Kidney epithelial cell (primary cell): ENCODE measurements at places on chromosomes 11 and 22. TPM values are rescaled to one million over a fixed set of nuclear protein-coding genes. Genes with fewer than 3 reads are reported as not detected.
A peak's percentile ranks its signal among the peaks of the same experiment; 100 is the strongest.

DNA sequence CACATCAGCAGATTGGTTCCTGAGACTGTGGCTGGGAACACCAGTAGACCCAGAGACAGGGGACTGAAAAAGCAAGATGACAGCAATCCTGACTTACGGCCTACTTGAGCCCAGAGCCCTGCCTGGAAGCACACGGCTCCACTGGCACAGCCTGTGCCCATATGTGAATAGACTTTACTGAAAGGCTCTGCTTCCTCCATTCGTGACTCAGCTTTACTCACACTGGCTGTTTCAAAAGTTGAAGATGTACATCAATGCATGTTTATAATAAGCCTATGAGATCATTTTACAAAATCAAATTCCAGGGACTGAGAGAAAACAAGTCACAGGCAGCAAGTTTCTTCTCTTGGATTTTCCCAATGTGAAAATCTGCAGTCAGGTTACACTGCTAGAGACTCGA lies 134.6 kb upstream of the TEAD1 start:
- peak; percentile 31 for DNase-seq

Gene RGL4
- total RNA-seq, result not detected in 2 replicates

GRCh38 chr11:65651589-65652510 lies 10.9 kb downstream of the RELA start:
- no peak for DNase-seq

DNA sequence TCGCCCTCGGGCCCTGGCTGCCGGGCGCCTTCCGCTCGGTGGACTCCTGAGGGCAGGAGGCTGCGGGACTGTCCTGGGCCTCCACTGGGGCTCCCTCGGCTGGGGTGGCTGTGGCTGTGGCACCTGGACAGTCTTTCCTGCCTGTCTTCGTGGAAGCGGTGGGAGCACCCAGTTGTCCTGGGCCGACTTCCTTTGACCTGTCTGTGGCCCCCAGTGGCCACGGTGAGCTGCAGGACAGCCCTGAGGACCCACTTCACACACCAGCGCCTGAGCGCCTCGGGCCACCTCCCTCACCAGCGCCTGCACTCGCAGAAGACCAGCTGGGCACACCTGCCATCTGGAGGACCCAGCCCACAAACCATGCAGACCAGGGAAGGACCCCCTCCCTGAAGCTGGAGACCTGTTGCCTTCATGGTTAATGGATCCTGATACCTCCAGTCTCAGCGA lies 1.8 kb upstream of the EPS8L2 start:
- DNase-seq, result no peak

Gene MUC15
- total RNA-seq, result 0.07 TPM in 1 of 2 replicates, not detected in the other

GRCh38 chr11:70668204-70669202 lies 270.2 kb downstream of the CTTN start:
- no peak for DNase-seq

Gene GDPD4
- 0.08 TPM in 1 of 2 replicates, not detected in the other for total RNA-seq

DNA sequence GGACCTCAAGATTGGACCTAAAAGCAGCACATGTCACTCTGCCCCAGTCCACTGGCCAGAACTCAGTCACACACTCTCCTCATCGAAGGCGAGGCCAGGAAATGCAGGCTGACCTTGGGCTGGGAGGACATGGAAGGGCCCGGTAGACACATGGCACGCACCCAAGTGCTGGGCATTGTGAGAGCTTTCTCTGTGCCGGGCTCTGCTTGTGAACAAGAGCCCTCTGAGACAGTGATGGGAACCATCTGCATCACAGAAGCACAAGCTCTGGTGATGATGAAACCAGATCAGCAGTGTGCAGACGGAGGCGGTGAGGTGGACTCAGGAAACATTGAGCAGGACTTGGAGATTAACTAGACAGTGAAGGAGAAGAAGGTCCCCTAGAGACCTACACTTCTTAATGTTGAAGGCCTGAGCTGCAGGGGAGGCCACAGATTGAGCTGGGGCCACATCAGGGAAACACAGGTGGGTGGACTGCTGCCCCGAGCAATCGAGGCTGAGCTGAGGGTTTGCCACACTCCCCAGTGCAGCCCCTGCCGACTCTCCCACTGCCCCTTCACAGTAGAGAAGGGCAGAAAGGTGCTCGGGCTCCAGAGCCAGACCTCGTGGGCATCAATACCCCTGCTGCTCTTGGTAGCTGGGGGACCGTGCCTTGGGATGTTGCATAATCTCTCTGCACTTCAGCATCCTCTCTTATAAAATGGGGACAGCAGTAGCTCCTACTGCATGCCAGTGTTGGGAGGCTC lies 1460.5 kb downstream of the TBC1D22A start:
- no peak for DNase-seq

GRCh38 chr11:101448881-101449442 lies 134.8 kb downstream of the TRPC6 start:
- no peak for DNase-seq

GRCh38 chr11:17740649-17741235 lies 6.2 kb downstream of the KCNC1 start:
- no peak for DNase-seq

Gene ART1
- total RNA-seq, result not detected in 2 replicates

Gene MMP11
- 41.9 and 48.9 TPM in 2 replicates for total RNA-seq
